IMR-90 (cell line): ENCODE measurements at places on chromosomes 5 and 9.

GRCh38 chr5:122933956-122934355 lies 88.5 kb downstream of the SNX24 start:
- DNase-seq = no peak

DNA sequence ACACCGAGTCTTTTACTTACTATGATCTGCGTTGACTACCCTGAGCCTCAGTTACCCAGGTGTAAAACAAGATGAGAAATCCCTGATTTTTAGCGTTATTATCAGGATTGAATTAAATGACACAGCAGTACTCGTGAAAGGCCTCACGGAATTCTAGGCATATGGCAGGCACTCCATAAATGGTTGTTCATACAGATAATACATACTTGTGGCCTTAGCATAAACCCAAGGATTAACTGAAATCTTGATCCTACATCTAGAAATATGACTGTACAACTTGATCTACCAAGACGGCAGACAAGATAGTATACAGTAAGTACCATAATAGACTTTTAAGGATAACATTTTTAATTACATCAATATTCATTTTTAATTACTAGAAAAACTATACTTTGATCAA lies 409.8 kb downstream of the BNC2 start:
- DNase-seq = no peak

DNA sequence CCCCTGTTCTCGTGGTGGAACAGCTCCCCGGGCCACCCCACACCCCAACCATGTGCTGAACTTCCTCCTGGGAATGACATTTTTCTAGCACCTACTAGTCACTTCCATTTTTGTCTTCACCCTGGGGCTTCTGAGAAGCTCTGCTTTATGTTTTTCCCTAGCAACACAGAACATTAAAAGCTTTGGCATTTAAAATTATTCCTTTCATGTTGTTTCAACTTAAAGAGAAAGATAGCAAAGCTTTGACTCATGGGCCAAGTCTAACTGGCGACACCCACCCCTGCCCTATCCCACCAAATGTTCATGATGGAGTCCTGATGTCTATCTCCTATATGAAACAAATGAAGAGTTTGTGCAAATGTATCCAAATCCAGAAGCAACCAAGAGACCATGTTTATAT lies 22.4 kb downstream of the BOD1 start:
- peak; percentile 51 for DNase-seq

- DNase-seq = no peak
Observed at GRCh38 chr5:115723220-115723619, 93.2 kb downstream of the CDO1 start.

DNA sequence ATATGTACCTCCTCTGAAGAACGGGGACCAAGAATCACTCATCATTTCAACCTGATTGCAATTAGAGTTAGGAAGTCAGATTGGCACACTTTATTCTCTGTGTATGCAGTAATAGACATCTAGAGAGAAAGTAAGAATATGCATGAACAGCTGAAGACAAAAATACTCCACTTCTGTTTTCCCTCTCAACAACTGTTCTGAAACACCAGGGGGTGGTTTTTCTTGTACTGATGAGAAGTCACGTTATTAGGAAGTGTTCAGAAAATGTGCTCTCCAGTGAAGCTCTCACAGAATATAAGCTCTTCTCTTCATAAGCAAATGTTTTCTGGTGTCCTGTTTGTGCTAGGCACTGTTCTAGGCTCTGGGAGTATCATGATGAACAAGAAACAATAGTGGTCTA lies 531.7 kb upstream of the C9orf72 start:
- DNase-seq = no peak

DNA sequence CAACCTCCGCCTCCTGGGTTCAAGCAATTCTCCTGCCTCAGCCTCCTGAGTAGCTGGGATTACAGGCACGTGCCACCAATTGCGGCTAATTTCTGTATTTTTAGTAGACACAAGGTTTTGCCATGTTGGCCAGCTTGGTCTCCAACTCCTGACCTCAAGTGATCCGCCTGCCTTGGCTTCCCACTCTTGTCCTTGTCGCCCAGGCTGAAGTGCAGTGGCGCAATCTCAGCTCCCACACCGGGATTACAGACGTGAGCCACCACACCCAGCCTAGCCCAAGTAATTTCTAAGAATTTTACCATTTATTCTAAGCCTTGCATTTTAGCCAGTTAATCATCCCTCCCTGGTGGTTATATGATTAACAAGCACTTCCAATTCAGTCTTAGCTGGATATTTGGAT lies 11.0 kb downstream of the NAIP start:
- DNase-seq = no peak

GRCh38 chr5:150559701-150560100 lies 51.8 kb downstream of the NDST1 start:
- DNase-seq = peak; percentile 76

- DNase-seq = peak; percentile 92
Observed at GRCh38 chr5:17169507-17169906, 47.9 kb upstream of the BASP1 start.

DNA sequence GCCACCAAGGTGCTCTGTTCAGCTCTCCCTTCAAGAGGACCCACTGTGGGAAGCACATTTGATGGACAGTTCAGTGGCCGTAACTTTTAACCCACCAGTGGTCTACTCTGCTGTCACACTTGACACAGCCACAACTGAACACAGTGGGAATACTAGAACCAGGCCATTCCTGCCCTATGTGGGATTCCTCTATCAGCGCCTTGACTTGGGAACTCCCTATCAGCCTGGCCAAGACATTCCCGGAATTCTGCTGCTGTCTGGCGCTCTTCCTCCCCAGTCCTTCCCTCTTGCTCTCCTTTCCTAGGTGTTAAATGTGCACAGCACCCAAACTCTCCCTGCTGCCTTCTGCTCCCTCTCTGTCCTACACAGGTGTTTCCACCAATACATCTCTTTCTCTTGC lies 23.1 kb upstream of the SH3PXD2B start:
- no peak for DNase-seq

GRCh38 chr5:135537271-135537670 lies 1.5 kb upstream of the NEUROG1 start:
- DNase-seq = no peak

DNA sequence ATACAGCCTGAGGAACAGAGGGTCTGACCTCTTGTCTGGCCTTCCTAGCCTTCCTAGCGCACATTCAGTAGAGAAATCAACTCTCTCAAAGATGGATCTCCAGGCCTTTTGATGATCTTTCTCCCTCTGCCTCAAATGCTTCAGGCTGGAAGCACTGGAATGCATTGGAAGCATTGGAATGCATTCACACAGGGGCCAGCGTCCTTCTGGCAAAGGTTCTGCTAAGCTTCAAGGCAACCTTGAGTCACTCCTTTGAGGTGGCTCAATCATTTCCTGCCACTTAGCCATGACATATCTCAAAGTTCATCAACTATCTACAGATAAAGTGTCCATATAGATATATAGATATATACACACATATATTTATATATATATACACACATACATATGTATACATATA lies 42.9 kb downstream of the OR2K2 start:
- peak; percentile 82 for DNase-seq

GRCh38 chr5:133756036-133756435 lies 143.7 kb upstream of the FSTL4 start:
- no peak for DNase-seq

GRCh38 chr5:139588962-139589361 lies 27.8 kb downstream of the UBE2D2 start:
- DNase-seq = no peak

DNA sequence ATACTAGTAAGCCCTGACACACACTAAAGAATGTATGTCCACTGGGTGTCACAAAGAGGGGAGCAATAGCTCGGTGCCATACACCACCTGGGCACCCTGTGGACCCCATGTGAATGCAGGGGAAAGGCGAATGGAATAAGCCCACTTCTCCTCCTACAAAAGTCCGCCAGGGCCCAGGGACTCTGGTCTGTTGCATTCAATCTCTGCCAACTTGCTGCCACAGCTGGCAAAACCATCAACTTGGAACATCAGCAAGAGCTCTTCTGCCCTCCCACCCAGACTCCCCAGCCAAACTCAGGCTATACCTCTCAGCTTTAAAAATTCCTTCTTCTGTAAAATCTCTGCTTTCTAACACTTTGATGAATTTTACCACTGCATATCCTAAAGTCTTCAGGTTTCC lies 54.5 kb downstream of the PFDN1 start:
- no peak for DNase-seq
